ENCODE measurements at places on chromosomes 2 and 18.

- no peak for DNase-seq
Observed at GRCh38 chr18:9615280-9615797, 980 bp upstream of the PPP4R1 start.

DNA sequence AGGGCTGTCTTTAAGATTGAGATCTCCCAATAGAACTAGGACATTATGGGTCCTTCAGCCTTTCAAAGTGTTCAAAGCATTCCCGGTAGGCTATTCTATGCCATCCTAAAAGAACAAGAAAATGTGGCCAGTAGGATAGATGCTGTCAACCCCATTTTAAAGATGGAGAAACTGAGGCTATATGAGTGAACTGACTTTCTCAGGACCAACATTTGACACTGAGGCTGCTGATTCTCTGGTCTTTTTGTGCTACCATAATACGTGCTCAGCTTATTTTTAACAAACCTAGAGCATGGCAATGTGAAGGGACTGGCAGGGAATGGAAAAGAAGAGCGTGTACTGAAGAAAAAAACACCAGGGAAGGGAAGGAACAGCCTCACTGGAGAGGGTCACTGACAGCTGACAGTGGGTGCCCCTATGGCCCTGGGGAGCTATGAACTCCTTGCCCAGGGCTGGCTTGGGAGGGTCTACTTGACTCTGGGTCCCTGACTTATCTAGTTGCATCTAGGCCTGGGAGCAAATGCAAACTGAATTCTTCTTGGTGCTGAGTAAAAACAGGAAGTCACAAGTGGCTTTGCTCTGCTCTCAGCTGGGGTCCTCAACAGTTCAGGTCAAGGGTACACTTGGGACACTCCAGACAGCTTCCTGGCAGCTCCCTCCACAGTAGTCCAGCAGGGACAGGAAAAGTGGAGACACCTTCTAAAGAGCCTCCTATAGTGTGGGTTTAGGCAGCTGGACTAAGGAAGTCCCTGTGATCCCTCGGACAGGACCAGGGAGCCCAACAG is 2.3 kb downstream of the CYRIA start:
- DNase-seq = no peak

DNA sequence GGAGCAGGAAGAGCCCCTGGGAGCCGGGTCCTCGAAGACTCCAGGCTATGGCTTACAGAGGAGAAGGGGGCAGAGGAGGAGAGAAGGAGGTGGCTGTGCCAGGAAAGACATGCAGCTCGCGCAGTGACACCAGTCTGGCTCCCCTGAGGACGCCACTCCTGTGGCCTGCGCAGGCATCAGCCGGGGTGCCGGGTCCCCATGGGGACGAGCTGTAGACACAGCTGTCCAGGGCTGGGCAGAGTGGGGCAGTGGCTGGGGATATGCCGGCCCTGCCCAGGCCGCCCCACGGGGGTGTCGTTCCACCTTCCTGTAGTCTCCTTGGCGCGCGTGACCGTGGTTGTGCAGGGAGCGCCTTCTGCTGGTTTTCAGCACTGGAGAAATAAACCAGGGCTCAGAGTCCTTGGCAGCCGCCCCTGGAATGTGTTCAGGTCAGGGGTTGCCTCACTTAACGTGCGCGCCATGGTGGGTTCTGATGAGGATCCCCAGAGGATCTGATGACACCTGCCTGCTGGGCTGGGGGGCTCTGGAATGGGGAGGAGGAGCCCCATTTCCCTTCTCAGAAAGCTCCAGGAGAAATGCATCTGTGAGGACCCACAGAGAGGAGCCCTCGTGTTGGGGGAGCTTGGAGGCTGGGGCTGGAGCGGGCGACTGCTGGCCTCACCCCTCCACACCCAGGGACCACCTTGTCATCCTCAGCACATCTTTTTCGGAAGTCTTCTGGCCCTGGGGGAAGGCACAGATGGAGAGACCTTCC is 26.7 kb downstream of the RAMP1 start:
- DNase-seq = no peak

DNA sequence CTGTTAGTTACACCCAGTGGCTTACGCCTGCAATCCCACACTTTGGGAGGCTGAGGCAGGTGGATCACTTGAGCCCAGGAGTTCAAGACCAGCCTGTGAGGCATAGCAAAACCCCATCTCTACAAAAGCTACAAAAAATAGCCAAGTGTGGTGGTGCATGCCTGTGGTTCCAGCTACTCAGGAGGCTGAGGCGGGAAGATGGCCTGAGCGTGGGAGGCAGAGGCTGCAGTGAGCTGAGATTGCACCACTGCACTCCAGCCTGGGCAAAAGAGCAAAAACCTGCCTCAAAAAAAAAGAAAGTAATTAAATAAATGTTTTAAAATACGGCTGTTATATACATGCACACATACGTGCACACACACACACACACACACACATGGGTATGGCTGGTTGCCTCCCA is 194.8 kb downstream of the HDAC4 start:
- DNase-seq = no peak

DNA sequence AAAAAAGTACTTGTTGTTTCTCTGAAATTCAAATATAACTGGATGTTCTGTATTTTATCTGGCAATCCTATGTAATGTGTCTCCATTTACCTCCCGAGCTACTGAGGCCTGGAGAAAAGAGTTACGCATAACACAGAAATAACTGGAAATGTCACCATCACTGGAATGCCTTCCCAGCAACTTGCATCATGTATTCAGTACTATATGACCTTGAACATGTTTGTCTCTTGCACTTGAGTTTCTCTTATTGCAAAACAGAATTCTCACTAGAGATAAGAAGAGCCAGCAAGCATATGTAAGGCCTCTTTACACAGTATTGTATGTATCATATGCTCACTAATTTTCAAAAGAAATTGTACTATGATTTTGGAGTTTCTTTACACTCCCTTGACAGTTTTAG is 99.6 kb upstream of the CTAGE1 start:
- no peak for DNase-seq

DNA sequence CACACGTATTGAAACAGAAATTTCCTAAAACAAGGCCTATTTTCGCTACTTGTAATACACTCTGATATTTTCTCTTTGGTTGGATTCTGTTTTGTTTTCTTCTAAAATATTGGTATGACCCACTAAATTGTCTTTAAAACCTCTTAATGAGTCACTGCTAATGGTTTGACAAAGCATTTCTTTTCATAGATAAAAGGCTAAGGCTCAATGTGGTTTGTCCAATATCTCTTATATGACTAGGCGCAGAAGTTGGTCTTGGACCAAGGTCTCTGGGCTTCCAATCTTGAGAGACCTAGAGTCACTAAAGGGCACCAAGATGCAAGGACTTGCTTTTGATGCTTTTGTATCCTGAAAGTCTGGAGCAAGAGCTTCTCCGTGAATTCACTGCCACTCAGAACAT is 498.2 kb upstream of the TCF4 start:
- DNase-seq = no peak

DNA sequence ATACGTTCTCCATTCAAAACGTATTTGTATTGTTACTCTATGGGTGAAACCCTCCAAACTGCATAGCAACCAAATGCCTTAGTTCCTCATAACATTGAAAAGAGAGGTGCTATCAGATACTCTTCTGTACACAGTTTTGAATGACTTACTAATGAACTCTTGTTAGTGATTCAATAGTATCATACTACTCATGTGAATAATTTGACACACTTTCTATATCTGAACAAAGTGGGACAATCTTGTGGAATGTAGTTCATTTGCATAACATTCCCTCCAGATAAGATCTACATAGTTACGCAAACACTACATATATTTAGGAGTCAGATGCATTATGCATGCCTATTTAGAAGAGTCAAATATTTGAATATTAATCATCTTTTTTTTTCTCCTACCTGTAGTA is 232.0 kb upstream of the NRXN1 start:
- no peak for DNase-seq

DNA sequence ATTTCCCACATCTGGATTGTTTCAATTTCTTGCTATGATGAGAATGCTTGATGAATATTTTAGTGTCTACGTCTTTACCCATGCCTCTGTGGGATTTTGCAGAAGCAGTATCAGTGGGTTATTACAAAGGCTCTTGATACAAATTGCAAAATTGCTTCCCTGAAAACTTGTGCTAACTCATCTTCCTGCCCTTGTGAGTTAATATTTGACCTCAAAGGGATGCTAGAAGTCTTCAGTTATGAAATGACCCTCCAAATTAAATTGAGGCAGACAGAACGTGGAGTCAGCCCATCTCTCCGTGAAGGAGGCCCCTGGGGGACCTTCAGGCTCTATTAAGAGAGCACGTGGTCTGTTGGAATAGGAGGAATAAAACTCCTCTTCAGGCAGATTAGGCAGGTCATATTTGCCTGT is 239.2 kb upstream of the HS6ST1 start:
- DNase-seq = no peak

DNA sequence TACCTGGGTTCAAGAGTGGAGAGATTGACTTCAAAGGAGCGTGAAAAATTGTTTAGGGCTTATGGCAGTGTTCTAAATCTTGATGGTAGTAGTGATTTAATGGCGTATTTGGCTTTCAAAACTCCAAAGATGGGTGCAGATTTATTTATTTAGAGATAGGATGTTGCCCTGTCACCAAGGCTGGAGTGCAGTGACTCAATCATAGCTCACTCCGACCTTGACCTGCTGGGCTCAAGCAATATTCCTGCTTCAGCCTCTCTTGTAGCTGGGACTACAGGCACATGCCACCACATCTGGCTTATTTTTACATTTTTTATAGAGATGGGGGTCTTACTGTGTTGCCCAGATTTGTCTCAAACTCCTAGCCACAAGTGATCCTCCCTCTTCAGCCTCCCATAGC is 52.5 kb downstream of the FAM117B start:
- DNase-seq = no peak

DNA sequence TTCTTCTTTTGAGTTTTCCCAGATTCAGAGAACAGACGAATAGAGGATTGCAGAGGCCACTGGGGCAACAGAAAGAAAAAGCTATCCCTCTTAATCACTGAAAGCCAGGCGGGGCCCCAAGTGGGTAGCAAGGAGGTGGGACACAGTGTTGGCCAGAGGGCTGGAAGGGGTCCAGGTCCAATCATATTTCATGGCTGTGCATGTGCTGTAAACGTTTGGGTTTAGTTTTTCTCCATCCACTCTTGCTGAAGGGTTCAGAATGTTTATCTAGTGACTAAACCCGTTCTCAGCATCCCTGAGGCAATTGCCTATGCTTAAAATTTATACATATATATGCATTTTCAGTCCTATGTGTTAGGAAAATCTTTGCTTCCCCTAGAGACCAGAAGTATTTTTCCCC is 99.4 kb upstream of the EPHA4 start:
- DNase-seq = no peak

DNA sequence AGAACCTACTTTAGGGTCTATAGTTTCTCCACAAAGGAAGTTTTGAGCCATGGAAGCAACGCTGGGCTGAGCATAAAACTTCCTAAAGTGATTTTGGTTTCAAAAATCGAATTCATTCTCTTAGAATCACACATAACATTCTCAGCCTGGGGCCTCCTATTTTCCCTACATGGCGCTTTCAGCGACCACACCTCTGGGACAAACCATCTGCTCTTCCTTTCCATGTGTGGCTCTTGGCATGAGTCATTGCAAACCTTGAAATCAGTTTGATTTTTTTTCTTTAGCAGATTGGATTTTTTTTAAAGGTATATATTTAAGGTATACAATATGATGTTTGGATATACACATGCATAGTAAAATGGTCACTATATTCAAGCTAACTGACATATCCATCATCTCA is 72.5 kb upstream of the APCDD1 start:
- DNase-seq = no peak

- no peak for DNase-seq
Observed at GRCh38 chr2:234464291-234464645, 32.6 kb downstream of the ARL4C start.

- DNase-seq = no peak
Observed at GRCh38 chr2:236976266-236977062, 109.2 kb upstream of the COPS8 start.

DNA sequence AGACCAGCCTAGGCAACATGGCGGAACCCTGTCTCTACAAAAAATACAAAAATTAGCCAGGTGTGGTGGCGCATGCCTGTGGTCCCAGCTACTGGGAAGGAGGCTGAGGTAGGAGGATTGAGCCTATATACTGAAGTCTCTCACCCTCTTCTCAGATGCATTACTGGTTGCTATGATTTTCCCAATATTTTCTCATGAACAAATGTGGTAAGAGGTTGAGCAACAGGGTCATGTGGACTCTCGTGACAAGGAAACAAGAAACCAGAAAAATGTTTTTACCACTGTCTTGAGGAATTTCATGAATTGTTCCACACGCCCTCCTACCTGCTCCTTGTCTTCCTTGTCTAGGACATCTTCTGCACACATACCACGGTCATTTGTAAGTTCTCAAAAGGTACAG is 12.4 kb downstream of the LMAN2L start:
- DNase-seq = no peak

- DNase-seq = no peak
Observed at GRCh38 chr2:56680971-56681631, 497.3 kb downstream of the CCDC85A start.

GRCh38 chr2:126302043-126302442 is 353.9 kb upstream of the GYPC start:
- DNase-seq = no peak

- no peak for DNase-seq
Observed at GRCh38 chr2:67289921-67290371, 107.2 kb upstream of the ETAA1 start.

GRCh38 chr2:145909766-145910165 is 1389.8 kb upstream of the ZEB2 start:
- no peak for DNase-seq

GRCh38 chr2:105772362-105772761 is 27.6 kb downstream of the NCK2 start:
- DNase-seq = no peak

DNA sequence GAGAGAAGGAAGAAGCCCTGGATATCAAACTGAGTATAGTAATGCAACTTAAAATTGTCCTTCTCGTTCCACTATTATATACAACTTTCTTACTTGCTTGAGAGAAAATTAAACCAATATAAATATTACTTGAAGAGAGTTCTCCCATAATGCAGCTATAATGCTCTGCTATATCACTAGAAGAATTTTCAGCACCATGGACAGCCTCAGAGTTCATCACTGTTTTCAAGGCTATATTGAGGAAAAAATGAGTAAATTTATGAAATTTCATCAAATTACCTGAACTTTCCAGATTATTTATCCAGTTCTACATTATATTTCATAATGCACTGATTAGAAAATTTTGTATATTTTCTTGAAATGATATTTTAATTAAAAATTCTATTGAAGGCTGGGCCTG is 1053.5 kb upstream of the FAM98A start:
- no peak for DNase-seq

- no peak for DNase-seq
Observed at GRCh38 chr18:55003695-55004094, 44.4 kb upstream of the CCDC68 start.

- DNase-seq = no peak
Observed at GRCh38 chr2:60557486-60557864, 4.0 kb upstream of the BCL11A start.

Measured in glomerular endothelial cell (primary cell).